Fibroblast of gingiva (primary cell): ENCODE measurements at places on chromosomes 12 and 14.
A peak's percentile ranks its signal among the peaks of the same experiment; 100 is the strongest.

- peak; percentile 62 for DNase-seq
These were observed 67.6 kb upstream of the CDKN3 start for GRCh38 chr14:54329082-54329695.

- DNase-seq = no peak
These were observed 31.2 kb upstream of the ADGRD1 start for GRCh38 chr12:130922511-130922953.

- no peak for DNase-seq
These were observed 396.7 kb downstream of the NPAS3 start for GRCh38 chr14:33335366-33335765.

- peak; percentile 91 for DNase-seq
These were observed at the start of gene VPS37B for GRCh38 chr12:122895704-122896636. VPS37B (minus strand) TSS chr12:122896124; CDS start chr12:122896062, 62 bp downstream.

GRCh38 chr12:115758877-115759620, 518.4 kb downstream of the MED13L start:
- DNase-seq = no peak

DNA sequence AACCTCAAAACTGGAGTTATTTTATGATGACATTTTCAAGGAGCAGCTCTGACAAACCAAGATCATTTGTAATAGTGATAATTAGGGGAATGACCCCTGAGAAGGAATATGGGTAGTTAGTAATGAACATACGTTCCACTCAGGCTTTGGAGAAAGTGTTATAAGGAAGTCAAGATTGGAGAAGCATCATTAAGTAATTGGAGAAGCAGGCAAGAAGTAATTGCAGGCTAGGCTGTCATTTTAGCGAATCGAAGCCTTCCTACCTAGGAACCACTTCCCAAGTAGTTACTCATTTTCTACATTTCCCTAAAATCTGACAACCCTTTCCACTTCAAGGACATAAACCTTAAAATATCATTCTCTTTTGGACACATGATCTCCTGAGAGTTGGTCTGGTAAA, 1.2 kb downstream of the EDDM3B start:
- no peak for DNase-seq

DNA sequence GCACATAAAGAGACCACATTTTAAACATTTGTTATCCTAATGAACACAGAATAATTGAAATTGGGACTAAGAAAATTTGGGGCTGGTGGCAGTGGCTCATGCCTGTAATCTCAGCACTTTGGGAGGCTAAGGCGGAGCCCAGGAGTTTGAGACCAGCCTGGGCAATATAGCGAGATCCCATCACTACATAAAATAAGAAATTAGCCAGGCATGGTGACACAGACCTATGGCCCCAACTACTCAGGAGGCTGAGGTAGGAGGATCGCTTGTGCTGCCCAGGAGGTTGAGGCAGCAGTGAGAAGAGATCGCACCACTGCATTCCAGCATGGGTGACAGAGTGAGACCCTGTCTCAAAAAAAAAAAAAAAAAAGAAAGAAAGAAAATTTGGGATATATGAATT, 59.7 kb downstream of the CPM start:
- DNase-seq = no peak

- no peak for DNase-seq
These were observed 47.9 kb downstream of the FGD6 start for GRCh38 chr12:95169368-95169767.

GRCh38 chr14:104528496-104528895, 51.1 kb upstream of the C14orf180 start:
- no peak for DNase-seq

- DNase-seq = peak; percentile 87
These were observed 92.8 kb downstream of the NINJ2 start for GRCh38 chr12:570435-570920.

DNA sequence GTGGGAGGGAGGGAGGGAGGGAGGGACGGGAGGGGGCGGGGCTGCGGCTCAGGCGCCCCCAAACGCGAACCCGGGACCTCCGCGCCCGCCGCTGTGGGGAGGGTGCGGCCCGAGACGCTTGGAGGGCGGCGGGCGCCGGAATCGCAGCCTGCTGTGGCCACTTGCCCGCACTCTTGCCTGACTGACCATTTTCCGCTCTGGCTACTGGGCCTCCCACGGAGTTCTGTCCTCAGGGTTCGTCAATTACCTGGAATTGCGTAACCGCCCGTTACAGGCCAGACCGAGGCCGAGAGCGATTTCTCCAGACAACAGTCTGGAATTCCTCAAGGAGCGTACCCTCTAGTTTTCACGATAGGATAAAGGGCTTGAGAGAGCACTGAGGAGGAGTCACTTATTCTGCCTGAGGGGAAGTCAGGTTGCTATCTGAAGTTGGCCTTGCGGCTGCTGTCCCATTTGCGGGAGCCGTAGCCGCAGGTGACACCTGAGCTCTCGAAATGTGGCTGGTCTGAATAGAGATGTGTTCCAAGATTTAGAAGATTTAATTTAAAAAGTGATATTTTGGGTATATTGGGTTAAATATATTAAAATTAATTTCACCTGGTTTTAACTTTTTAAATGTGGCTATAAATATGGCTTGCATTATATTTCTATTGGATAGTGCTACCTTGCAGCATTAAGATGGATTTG, 446 bp upstream of the ZNF641 start:
- peak; percentile 63 for DNase-seq

DNA sequence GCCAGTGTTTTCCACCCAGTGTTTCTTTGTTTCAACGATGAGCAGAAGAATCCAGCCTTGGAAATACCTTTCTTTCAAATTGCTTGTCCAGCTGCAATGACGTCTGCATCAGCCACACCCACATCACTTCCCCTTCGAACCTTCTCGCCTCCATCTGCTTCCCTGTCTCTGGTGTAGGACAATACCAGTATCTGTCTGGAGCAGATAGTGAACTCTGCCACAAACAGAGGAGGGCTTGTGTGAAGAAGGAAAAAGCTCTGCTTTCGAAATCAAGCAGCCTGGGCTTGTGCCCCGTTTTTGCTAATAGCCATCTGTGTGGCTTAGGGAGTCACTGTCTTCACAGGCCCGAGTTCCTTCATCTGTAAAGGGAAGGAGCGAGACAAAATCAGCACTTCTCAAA, 415.4 kb downstream of the ZFP36L1 start:
- peak; percentile 42 for DNase-seq

DNA sequence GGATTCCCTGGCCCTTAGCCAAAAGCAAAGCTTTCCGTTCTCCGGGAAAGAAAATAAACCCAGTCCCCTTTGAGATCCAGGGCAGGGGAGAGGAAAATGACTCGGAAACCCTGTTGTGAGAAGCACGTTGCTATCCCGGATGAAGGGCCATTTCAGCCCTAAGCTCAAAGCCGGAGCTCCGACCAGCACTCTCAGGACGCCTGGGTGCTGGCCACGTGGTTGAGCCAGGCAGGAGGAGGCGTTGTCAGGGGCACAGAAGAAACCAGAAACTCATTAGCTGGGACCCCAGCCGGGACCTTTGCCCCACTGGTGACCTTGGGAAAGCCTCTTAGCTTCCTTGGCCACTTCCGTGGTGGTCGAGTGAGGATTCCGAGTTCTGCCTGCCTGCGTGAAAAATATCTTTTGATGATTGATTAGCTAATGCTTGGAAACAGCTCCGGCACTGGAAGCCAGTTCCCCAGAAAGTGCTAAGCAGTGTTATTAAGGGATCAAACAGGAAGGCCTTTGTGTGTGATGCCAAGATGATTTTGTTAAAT, 57.6 kb upstream of the FZD10 start:
- DNase-seq = no peak

GRCh38 chr14:39957987-39958386, 525.8 kb upstream of the FBXO33 start:
- DNase-seq = no peak

GRCh38 chr12:45458854-45459807, 243.2 kb downstream of the ANO6 start:
- DNase-seq = peak; percentile 90

- DNase-seq = no peak
These were observed 23.9 kb downstream of the SERPINA10 start for GRCh38 chr14:94269156-94269555.

DNA sequence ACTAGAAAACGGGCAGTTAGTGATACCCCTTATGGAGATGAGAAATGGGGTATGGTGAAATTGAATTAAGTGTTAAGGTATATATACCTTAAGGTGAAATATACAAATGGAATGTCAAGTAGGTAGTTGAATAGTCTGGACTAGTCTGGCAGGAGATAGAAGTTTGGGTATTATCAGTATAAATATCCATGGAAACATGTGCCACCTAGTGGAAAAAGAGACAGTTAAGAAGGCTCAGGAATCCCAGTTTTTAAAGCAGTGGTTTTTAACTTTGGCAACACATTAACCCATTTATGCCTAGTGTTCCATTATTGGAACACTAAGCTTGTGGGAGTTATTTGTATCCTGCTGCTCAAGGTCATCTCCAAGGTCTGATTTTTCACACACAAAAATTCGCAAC, 38.6 kb upstream of the TPH2 start:
- no peak for DNase-seq

GRCh38 chr14:64973026-64973442, 898 bp upstream of the RAB15 start:
- DNase-seq = no peak

DNA sequence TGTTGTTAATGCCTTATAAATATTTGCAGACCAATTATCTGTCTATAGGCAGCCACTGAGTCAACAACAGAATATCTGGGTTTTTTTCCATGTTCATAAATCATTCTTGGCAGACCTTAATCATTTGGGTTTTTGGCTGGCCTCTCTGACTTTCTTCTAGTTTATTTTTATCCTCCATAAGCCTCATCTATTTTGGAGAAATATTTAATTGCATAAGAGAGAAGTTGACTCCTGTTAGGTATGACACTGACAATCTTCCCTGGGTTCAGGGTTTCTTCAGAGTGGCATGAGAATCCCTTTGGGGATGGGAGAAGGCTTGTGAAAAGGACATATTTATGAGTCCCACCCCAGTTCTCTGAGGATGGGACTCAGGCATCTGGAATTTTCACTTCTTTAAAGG, 299.8 kb downstream of the NRXN3 start:
- DNase-seq = no peak

DNA sequence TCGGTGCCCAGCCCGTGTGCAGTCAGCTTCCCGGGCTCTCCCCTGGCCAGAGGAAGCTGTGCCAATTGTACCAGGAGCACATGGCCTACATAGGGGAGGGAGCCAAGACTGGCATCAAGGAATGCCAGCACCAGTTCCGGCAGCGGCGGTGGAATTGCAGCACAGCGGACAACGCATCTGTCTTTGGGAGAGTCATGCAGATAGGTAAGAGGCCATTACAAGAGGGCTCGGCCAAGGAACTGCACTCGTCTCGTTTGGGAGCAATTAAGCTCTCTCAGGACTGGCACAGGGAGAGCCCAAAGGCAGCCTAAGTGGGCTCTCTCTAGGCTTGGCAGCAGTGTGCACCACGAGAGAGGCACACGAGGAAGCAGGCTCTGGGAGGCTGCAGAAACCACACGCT, 3.7 kb downstream of the WNT5B start:
- no peak for DNase-seq

DNA sequence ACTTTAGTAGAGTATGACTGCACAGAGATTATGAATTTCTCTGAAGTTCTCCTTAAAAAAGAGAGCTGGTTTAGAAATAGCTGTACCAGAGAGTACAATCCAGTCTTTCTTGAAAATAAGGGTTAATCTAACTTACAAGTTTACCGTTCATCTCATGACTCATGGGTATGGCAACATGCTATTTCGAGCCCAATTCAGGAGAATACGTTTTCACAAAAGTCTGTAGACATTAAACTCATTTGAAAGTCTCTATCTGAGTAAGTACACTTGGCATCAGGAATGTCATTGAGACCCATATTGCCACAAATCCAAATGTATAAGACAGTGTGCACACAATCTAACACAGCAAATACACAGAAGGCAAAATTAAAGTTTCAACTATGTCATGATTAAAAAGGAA, 160.5 kb downstream of the PIK3C2G start:
- no peak for DNase-seq

DNA sequence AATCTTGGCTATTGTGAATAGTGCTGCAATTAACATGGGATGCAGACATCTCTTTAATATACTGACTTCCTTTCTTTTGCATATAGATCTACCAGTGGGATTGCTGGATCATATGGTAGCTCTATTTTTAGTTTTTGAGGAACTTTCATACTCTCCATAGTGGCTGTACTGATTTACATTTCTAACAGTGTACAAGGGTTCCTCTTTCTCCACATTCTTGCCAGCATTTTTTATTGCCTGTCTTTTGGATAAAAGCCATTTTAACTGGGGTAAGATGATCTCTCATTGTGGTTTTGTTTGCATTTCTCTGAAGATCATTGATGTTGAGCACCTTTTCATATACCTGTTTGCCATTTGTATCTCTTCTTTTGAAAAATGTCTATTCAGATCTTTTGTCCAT, 8.4 kb downstream of the AMDHD1 start:
- no peak for DNase-seq
